ENCODE measurements at places on chromosomes 3 and 15.

GRCh38 chr3:153180860-153181372 is 18.9 kb downstream of the RAP2B start:
- DNase-seq: no peak

- no peak for DNase-seq
Measured at GRCh38 chr3:101963902-101964362, 114.6 kb downstream of the NFKBIZ start.

DNA sequence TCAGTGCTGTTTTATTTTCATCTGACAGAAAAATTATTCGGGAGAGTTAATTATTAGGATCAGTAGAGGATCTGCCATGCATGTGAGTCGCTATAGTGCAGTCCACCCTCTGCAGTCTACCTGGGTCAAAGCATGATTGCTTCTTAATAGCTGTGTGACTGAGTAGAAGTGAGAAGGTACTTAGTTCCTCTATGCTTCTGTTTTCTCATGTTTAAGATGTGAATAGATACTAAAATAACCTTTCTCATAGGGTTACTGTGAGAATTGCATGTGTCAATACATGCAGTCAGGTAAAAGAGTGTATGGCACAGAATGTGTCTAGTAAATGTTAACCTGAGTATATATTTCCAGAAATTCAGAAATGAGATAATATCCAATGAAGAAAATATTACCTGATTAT is 435.7 kb downstream of the NAALADL2 start:
- DNase-seq: no peak

DNA sequence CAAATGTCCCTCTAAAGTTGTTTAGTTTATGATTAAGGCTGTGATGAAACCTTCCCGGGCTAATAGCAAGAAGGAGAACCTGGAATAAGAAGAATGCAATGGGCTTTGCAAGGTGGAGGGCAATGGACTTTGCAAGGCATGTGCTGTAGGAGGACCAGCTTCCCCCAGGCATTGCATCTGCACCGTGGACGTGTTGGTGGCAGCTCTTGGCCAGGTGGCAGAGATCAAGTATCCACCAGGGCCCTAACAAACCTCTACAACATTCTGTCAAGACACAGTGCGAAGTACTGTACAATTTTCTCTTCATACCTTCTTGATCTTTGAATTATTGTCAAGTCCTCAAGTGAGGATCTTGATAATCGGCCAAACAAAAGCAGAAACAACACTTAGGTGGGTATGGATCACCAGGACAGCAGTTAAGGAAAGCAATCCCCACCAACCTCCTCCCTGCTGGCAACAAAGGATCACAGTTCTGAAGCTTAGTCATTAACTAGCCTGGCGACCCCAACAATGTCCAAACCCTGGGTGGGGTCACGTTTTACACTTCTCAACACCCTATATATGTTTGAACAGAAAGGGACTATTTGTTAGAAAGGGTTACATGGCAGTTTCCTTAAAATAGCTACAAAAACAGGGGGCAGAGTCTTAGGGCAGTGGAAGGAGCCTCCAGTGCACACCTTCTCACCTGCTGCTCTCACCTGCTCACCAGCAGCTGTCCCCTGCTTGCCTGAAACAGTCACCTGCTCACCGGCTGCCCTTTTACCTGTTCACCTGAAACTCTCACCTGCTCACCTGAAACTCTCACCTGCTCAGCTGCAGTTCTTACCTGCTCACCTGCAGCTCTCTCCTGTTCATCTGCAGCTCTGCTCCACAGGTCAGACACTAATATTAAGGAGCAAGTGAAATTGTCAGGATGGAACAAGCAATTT is 137.9 kb upstream of the LIPC start:
- DNase-seq: no peak

GRCh38 chr3:31014317-31015040 is 120.0 kb upstream of the GADL1 start:
- no peak for DNase-seq

DNA sequence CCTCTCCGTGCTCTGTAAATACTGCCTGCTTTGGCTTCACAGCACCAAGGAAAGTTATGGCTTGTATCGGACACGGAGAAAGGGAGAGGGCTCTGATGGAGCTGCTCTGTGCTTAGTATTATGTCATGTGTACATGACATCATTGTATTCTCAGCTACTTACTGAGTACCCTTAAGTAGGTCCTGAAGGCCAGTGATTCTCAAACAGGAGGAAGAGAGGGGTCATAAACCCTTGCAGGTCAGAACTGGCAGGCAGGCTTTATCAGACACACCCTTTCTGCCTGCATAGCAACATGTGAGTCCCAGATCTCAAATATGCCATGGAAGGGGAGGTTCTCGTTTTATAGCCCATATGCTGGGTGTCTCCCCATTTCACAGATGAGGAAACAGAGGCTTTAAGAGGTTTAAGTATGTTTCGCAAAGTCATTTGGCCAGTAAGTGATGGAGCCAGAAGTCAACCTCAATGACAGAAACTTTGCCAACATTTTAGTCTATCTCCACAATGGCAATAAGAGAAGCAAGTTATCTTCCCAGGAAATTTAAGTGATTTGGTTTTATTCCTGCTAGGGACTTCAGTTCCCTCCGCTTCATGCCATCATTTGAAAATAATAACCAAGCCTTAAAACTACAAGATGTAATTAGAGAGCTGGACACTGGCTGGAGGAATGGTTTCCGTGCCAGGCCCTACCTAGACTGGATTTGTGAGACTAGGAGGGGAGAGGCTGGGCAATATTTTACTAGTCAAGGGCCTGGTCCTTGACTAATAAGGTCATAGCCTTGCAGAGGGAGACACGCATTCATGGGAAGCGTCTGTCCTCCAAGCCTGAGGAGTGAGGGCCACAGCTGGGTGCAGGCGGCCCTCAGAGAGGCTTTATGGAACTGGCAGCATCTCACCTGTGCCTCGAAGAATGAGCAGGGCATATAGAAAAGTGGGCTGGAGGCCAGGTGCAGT is 133.0 kb downstream of the XXYLT1 start:
- DNase-seq: no peak

DNA sequence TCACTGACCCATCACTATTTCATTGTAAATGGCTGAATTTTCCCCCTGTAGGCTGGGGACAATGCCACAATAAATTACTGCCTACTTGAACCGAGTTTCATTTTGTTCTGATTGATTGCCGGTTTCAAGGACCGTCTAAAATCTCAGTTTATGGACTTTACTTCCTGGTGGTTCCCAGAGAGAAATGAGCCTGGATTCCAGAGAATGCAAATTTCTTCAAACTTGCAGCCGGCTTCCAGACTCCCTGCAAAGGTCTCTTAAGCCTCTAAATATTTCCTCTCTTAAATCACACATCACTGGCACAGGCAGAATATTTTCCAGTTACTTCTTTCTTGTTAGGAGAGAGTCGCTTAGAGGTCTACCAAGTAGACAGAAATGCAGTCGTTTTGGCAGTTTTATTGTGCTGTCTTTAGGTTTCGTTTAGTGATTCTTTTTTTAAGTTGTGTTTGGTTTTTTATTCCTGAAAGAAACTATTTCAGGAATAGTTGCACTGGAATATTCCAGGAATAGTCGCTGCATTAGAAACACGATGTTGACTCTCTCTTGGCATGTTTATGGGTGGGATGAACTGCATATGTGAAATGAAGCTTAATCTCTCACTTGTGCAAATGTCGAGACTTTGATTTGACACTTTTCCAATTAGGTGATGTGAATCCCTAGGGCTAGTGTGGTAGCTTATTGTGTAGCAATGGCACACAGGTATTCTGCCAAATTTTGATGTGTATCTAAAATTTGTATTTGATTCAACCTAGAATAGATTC is 284.1 kb upstream of the NR2E3 start:
- DNase-seq: no peak

DNA sequence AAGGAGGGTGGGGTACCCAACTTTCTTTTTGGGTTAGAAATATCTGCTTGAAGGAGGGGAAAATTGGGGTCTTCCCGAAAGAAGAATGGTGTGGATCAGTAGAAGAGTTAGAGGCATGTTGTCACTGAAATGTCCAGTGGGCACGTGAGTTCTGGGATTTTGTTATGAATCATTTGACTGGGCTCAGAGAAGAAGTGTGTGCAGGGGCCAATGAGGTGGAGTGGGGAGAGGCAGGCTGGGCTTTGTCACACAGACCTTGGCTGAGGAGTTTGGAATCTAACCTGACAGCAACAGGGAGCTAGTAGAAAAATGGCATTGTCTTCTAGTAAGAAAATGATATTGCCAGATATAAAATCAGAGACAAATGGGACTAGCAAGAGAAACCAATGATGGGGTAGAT is 436.8 kb downstream of the MFSD1 start:
- no peak for DNase-seq

- no peak for DNase-seq
Measured at GRCh38 chr3:130834476-130834875, 59.4 kb upstream of the ATP2C1 start.

GRCh38 chr15:72057548-72058091 is 60.3 kb downstream of the MYO9A start:
- no peak for DNase-seq

DNA sequence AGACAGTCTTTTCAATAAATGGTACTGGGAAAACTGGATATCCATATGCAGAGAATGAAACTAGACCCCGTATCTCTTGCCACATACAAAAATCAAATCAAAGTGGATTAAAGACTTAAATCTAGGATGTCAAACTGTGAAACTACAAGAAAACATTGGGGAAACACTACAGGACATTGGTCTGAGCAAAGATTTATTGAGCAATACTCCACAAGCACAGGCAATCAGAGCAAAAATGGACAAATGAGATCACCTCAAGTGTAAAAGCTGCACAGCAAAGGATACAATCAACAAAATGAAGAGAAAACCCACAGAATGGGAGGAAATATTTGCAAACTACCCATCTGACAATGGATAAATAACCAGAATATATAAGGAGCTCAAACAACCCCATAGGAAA is 38.4 kb upstream of the MBNL1 start:
- DNase-seq: no peak
